ENCODE measurements at places on chromosomes 2 and 18.

DNA sequence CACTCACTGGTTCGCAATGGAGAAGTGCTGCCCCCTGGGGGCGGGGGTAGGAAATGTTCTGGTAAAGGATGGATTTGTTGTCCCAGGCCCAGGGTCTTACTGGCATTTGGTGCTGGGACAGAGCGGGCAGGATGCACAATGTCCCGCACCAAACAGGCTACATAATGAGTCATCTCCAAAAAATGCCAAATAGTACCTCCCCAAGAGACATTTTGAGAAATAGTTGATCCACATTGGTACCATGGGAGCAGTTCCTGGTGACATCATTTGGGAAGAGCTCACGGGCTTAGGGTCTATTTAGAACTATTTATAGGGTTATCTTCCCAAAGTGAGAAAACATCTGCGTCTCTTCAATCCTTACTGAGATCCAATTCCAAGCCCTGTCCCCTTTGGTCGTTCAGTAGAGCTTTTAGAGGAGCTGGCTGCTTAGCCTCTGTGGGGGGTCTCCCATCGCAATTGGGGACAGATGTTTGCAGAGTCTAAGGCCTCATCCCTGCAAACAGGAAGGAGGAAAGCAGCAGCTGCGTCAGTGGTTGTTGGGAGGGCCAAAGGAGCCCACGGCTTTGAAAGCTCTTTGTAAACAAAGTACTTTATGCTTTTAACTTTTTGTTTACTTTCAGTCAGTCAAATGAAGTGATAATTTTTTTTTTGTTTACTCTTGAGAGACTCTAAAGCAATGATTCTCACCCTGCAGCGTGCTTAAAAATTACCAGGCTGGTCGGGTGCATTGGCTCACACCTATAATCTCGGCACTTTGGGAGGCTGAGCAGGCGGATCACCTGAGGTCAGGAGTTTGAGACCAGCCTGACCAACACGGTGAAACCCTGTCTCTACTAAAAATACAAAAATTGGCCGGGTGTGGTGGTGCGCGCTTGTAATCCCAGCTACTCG lies 49.3 kb downstream of the GREB1 start:
- DNase-seq: no peak

DNA sequence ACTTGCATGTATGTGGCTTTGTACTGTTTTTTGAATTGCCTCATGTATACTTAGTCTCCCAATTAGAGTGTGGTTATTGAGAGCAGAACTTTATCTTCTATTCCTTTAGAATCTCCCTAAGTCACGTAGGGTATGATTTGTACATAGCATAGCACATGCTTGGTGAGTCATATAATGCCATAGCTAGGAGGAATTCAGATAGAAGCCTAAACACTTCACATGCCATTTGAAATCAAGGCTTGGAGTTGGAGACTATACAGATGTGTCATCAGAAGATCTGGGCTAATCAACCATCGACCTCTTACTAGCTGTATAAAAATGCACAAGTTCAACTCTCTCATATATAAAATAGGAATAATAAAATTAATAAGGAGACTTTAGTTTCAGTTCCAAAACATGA lies 222.6 kb upstream of the ST6GAL2 start:
- peak; percentile 90 for DNase-seq

- no peak for DNase-seq
These were observed 196.9 kb downstream of the C1D start for GRCh38 chr2:67865917-67866316.

- DNase-seq: no peak
These were observed 83.6 kb upstream of the OTX1 start for GRCh38 chr2:62966991-62967390.

Measured in NCI-H226 (cell line).